Immature natural killer cell (primary cell): ENCODE measurements at places on chromosomes 1 and 21.

- no peak for DNase-seq
These were observed 104.1 kb downstream of the NR5A2 start for GRCh38 chr1:200131551-200132125.

DNA sequence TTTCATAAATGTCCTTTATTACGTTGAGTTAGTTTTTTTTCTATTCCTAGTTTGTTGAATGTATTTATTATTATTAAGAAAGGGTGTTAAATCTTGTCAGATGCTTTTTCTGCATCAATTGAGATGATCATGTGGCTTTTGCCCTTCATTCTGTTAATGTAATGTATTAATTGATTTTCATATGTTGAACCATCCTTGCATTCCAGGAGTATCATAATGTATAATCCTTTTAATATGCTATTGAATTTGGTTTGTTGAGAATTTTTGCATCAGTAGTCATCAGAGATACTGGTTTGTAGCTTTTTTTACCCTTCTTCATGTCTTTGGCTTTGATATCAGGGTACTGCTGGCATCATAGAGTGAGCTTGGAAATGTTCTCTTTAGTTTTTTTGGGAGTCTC lies 100.0 kb downstream of the POFUT2 start:
- no peak for DNase-seq

GRCh38 chr21:36591326-36591970 lies 107.5 kb upstream of the SIM2 start:
- no peak for DNase-seq

GRCh38 chr1:112998592-112999235 lies 42.7 kb upstream of the SLC16A1 start:
- no peak for DNase-seq

DNA sequence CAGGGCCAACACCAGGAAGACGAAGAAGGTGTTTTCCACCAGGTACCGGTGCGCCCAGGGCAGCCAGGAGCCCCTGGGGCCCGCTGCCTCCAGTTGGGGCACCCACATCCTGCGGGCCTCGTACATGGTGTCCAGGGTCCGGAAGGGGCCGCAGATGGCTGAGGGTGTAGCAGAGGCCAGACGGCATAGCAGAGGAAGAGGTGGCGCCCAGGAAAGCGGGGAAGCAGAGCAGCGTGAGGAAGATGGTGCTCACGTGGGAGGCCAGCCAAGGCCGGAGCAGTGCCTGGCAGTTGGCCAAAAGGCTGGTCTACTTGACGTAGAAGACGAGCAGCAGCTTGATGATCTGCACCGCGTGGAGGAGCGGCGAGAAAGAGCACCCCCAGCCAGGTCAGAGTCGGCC lies 40.4 kb downstream of the ZNF691 start:
- no peak for DNase-seq

GRCh38 chr1:65773391-65774123 lies 19.1 kb upstream of the PDE4B start:
- DNase-seq, result no peak

- DNase-seq, result no peak
These were observed 86.0 kb downstream of the MATN1 start for GRCh38 chr1:30637183-30637980.

DNA sequence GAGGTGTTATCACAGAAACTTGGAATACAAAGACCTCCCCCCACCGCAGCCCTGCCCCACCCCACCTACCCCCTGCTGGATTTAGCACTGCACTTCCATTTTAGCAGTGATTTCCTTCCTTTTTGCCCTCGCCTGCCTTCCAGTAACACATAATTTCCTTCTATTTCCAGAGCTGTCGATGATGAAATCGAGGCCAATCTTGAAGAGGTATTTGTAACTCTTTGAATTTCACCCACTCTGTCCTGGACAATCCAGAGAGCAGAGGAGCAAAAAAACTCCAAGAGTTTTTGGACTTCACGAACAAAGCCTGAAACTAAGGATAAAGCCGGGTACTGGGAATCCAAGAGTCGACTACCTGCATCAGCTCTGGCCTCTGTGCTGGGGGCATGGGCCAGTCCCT lies 49.1 kb downstream of the CAPN2 start:
- no peak for DNase-seq

DNA sequence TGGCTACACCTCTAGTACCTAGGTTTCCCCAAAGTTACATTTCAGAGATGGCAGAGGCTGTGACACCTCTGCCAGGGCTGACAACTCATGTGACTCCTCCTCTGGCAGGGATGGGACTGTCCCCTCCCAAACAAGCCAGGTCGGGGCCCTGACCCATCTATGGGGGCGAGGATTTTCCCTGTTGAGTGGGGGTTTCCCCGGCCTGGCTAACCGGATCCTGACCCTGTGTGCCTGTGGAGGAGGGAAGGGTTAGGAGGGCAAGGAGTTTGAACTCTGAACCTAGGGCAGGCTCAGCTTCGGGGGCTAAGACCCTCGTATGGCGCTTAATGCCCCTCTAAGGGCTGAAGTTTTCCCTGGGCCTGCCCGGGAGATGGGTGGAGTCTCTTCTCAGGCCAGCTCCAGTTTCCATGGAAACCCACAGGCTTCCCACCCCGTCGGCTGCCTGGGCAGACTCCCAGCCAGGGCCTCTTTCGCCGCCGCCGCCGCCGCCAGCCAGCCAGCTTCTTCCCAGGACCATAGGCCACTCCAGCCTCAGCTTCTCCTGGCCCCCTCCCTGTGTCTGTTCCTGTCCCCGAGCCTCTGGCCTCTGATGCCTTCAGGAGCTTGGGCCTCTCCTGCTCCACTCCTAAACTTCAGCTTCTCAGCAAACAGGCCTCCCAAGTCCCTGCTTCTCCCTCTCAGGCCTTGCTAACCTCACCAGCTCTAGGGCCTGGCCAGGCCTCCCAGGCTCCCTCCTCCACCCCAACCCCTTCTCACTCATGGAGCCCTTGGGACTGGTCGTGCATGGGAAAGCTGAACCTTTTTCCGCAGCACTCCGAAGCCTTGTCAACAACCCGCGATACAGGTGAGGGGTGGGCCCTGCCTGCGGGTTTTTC lies at the start of gene BTBD19:
Gene BTBD19 (plus strand): TSS at position 461 of the 875 bp plus-strand sequence. CDS start 298 bp downstream, at position 759.
- DNase-seq, result no peak

- no peak for DNase-seq
These were observed 10.7 kb downstream of the LRRC47 start for GRCh38 chr1:3785456-3786157.
